ENCODE measurements at places on chromosomes 3 and 15.
A peak's percentile ranks its signal among the peaks of the same experiment; 100 is the strongest.

DNA sequence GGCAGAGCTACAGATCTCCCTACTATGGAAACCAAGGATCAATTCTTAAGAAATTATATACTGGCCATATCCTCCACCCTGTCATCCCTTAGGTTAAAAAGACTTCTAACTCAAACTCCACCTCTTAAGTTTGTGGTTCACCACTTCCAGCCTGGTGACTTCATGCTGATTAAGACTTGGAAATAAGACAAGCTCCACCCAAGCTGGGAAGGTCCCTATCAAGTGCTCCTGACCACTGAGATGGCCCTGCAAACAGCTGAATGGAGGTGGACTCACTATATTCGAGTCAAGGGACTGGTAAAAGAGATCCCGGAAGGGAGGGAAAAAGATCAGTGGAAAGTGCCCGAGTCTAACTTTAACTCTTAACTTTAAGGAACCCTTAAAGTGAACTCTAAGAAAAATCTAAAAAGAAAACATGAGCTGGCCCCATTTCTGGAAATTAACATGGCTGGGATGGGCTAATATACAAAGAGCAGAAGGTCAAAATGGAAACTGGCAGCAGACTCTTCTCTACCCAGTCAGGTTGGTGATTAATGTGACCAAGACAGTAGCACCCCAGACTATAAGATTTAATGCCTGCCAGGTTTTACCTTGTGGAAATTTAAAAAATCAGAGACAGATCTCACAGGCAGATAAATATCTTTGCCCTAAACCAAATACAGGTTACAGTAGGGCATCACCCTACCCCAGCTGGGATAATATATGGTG, 43.9 kb downstream of the PPCDC start:
- DNase-seq, result peak; percentile 43

- no peak for DNase-seq
Observed at GRCh38 chr3:173841334-173841733, 443.8 kb downstream of the NLGN1 start.

- no peak for DNase-seq
Observed at GRCh38 chr3:113243071-113243470, 31.7 kb downstream of the BOC start.

DNA sequence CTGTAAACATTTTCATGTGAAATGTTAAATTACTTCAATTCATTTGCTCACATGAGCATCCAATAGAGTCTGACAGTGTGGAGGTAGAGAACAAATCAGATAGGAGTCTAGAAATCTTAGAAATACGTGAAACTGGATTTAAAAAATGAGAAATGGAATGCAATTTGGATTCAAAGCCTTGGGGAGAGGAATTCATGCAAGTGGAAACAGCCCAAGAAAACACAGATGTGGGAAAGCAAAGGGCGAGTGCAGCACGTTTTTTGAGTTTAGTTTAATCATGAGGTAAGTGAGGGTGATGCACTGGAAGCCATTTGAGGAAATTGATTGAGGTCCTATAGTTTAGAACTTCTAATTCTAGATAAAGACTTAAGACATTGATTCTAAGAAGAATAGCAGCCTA, 434.7 kb downstream of the C3orf38 start:
- DNase-seq, result no peak

DNA sequence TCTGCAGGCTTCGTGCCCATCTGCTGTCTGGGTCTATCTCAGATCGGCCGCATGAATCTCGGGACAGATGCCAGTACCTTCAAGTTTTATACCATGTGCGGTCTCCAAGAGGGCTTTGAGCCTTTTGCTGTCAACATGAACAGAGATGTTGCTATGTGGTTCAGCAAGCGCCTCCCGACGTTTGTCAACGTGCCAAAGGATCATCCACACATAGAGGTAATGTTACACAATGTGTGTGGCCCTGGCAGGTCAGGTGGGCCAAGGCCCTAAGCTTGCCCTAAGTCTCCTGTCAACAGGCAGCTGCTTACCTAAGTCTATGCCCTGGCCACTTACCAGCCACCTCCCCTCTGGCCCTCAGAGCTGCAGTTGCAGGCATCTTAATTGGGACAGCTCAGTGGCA, 324.0 kb upstream of the CHRM5 start:
- no peak for DNase-seq
